ENCODE measurements at places on chromosomes 4 and X.
A peak's percentile ranks its signal among the peaks of the same experiment; 100 is the strongest.

DNA sequence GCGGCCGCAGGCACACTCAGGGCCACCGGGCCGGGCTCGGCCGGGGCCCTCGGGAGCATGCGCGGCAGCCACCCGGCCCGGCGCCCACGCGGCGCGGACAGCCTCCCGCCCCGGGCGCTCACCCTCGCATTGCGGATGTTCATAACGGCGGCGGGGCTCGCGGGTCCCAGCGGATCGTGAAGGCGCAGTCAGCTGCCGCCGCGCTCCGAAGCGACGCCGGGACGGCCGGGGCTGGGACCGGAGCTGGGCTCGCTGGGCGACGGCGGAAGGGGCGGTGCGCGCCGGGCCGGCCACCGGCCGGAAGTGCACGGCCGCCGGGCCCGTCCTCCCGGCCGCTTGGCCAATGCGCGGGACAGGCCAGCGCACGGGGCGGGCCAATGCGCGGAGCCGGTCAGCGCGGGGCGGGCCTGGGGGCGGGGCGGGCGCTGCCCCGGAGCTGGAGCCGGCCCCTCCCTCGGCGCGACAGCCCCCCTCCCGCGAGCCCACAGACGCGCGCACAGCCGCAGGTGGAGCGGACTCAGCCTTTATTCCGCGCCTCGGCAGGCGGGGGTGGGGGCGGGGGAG, at the start of gene NAA10:
TSS of gene NAA10 (minus strand) at position 276 of the 564 bp plus-strand sequence. CDS start at position 143, 133 bp downstream.
- peak; percentile 71 for DNase-seq

DNA sequence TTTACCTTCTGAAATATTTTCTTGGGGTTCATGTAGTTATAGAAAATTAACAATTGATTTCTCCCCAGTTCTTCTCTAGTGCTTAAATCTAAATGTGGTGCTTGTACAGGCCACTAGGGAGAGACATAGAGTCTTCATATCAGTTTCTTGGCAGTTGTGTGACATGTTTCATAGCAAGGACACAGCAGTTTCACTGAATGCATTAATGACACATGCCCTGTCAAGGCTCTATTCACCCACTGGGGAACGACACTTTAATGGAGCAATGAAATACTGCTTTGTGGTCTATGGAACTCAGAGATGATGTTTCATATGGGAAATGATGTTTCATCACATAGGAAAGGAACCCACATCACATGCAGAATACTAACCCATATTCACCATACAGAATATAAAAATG, 2.8 kb downstream of the VEGFC start:
- DNase-seq = peak; percentile 37

DNA sequence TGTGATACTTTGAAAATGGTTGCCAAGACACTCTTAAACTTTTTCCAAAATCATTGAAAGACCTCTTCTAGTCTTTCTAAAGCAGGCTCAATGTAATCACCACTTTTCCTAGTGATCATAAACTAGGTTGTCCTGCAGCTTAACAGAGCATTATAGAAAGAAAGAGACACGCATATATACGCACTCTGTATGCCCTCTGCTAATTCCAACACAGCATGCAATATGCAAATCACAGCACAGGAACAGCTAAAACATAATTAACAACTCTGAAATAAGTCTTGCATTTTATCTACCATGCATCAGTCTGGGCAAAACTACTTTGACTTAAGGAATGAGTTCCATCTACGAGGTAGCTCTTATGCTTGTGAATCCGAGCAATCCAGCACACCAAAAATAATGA, 94.6 kb downstream of the COL25A1 start:
- no peak for DNase-seq

DNA sequence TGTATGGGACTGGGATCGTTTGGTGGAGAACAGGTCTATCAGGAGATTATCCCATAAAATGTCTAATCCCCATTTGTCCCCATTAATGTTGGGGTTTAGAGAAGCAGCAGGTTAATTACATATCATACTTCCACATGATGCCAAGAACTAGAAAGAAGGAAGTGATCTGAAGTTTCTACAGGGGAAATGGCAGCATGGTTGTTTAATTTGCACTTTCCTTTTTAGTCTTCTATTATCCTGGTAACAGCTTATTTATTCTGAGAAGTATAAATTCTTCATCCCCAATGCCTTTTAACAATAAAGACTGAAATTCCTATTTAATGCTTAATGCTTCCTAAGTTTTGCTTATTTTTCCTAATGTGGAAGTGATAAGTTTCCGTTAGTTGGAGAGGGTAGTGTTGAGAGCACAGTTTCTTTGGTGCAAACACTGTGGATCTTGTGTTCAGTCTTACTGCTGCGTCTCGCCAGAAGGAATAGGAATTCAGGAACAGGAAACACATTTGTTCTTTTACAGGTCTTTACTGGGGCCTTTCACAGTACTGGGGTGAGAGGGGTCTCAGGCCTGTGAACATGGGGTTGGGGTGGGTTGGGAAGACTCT, 59.5 kb upstream of the TADA2B start:
- no peak for DNase-seq

DNA sequence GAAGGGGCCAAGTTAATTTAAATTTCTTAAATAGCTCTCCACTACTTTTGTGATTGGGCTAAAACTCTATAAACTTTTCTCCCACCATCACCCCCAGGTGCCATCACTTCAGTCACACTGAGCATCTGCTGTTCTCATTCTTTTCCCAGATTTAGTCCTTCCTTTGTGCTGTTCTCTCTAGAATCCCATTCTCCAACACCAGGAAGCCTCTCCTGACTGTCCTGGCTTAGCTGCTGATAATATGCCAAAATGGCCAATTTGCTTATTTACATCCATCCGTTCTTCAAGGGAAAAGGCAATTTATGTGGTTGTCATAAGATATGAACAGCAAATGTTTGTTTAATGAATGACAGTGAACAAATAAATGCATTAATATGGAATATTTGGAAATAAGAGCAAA, 44.1 kb downstream of the FGFBP1 start:
- DNase-seq = no peak

- no peak for DNase-seq
Observed at GRCh38 chrX:23046443-23046842, 46.7 kb downstream of the DDX53 start.

GRCh38 chr4:123997776-123998449, 601.3 kb downstream of the SPRY1 start:
- no peak for DNase-seq

DNA sequence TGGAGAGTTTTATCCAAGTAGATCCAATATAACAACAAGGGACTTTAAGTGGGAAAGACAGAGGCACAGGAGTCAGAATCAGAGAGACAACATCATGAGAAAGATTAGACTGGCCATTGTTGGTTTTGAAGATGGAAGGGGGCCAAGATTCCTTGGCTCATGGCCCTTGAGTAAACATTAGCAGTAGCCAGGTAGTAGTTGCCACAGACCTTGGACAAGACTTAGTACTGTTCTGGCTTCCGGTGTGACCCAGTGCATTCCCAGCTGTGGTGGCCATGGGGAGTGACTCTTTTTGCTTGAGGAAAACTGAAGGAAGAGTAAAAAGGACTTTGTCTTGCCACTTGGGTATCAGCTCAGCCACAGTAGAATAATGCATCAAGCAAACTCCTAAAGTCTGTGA, 462.2 kb upstream of the CPXCR1 start:
- no peak for DNase-seq

GRCh38 chrX:113545040-113545439, 704.4 kb upstream of the AMOT start:
- no peak for DNase-seq

DNA sequence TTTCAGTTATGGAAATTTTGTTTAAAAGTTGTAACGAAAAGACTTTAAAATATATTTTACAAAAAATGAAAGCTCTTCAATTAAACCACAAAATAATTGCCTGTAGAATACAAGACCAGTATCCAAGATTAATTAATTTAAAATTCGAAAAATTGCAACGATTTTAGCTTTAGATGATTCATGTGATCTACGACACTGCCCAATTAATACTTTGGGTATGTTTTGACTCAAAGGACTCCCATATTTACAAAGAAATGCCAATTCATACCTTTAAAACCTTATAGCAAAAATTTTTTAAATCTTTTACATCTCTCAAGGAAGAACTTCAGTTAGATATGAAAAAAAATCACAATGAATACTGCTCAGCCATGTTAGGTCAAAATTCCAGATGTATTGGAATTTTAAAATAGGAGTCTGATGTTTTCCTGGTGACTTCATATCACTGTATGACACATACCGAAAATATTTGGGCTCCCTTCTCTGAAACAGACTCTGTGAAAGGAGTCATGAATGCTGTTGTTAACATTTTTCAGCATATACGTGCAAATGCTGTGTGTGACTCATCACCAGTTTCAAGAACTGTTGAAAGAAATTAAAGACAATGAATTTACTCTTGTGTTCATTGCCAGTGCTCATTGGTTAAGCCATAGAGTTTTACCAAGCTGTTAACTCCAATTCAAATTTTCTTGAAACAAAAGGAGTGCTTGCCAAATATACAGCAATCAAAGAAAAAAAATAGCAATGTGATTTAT, 13.8 kb upstream of the SMS start:
- DNase-seq = no peak

GRCh38 chr4:154626793-154627484, 14.5 kb upstream of the FGG start:
- no peak for DNase-seq

DNA sequence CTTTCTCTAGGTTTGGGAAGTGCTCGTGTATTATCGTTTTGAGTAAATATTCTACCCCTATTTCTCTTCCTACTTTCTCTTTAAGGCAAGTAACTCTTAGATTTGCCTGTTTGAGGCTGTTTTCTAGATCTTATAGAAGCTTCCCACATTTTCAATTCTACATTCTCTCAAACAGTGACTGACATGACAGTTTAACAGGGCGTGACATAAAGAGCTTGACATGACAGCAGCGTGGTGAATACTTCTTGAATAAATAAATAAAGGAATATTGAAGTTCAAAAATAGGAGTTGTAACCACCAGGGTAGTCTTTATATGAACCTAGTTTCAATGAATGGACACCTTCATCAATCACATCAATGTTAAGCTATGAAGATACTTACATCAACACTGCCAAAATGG, 162.0 kb downstream of the TRAM1L1 start:
- no peak for DNase-seq

- DNase-seq = no peak
Observed at GRCh38 chrX:1871887-1872286, 257.0 kb downstream of the ASMT start.

DNA sequence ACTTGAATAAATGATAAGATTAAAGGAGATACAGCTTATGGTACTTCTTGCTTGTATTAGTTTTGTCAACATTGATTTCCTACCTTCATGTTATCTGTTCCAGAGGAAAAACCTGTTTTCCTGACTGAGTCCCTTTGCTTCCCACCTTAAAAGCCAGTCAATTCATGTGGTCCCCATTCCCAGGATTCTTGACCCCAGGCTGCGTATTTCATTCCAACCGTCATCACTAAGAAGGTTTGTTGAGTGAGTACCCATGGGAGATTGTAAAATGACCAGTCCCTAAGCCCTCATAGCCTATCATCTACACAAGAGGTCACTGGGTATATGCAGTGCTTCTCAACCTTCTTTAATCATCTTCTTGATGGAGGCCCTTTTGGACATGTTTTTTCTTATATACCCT, 52.2 kb downstream of the BEX3 start:
- DNase-seq = no peak

GRCh38 chr4:164621886-164622521, 131.9 kb upstream of the SMIM31 start:
- DNase-seq = no peak

- DNase-seq = no peak
Observed at GRCh38 chr4:1240721-1241465, 8.0 kb downstream of the CTBP1 start.

GRCh38 chr4:188665491-188666457, 526.5 kb downstream of the TRIML1 start:
- no peak for DNase-seq

- DNase-seq = no peak
Observed at GRCh38 chrX:145729635-145730034, 88.0 kb upstream of the SLITRK2 start.

- no peak for DNase-seq
Observed at GRCh38 chr4:152928286-152928685, 7.8 kb upstream of the FHDC1 start.

DNA sequence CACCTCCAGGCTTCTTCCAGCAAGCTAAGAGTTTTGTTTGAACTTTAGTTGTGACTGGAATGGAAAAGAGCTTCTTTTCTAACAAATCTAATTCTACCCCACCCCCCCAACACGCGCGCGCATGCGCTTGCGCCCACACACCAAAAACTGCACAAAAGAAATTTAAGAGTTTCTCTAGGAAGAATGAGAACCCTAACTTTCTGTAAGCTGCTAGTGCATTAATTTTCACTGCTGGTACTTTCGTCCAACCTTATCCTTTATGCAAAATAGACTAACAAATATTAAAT, 9.0 kb upstream of the INTU start:
- DNase-seq = no peak

DNA sequence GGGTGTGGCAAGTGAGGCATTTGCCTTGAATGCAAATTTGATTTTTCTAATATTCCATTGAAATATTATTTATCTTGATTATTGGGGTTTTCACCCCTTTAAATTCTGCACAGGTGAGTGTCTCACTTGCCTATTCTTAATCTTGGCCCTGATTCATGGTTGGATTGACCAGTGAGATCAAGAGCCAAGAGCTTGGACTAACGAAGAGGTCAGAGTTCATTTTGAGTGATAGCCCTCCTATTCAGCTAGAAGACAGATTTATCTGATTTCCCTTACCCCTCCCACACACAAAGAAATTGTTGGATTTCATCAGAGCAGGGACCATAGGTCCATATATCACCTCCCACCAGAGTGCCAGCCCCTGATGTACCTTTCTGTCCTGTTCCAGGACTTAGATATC, 11.6 kb upstream of the ACOT9 start:
- no peak for DNase-seq

- no peak for DNase-seq
Observed at GRCh38 chrX:19097553-19098283, 24.6 kb downstream of the ADGRG2 start.

GRCh38 chrX:120672389-120672788, 42.5 kb upstream of the C1GALT1C1 start:
- DNase-seq = no peak

DNA sequence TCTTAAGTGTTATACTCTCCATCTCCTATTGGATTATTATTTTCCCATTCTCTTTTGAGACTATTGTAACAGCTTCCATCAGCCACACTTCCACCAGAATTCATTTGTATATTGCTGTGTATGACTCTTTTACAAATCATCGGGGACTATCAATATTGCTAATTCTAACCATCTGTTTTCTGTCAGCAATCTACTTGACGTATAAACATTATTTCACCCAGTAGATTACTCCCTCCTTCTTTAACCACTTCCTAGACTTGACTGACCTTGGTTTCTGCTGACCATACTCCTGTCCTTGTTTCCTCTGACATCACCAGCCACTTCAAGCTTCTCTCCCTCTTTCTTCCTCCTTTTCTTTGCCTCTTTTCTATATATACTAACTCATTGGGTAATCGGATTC, 402.9 kb downstream of the PCDH18 start:
- no peak for DNase-seq

GRCh38 chr4:54823616-54824015, 165.9 kb downstream of the KIT start:
- DNase-seq = no peak

- no peak for DNase-seq
Observed at GRCh38 chr4:182310316-182310715, 67.1 kb downstream of the TENM3 start.

- DNase-seq = no peak
Observed at GRCh38 chr4:143207555-143207954, 22.8 kb downstream of the USP38 start.

- DNase-seq = no peak
Observed at GRCh38 chrX:14884714-14885113, 11.5 kb downstream of the MOSPD2 start.

All from NCI-H2081 (cell line).